Activated CD4-positive, alpha-beta T cell treated with anti-CD3 and anti-CD28 coated beads, Interleukin-2, amount 50 U/mL, for 24 hours (primary cell): ENCODE measurements at places on chromosomes 12 and 14.

DNA sequence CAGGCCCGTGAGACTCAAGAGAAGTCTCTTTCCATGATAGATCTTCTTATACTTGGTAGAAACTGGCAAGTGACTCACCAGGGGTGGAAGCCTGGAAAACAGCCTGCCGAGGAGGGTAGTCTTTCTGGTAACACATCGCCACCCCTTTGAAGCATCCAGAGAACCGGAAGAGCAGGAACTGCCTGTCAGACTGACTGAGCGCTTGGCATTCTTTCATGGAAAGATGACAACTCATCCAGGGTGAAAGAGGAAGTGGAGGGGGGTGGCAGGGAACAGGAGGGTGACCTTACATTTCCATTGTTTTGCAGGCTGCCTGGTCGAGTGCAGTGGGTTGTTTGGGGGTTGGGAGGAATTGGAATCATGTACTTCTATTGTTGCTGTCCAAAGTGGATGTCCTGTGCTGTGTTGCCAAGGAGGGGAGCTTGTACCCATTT is 34.5 kb downstream of the PRKCH start:
- DNase-seq: peak; percentile 63

DNA sequence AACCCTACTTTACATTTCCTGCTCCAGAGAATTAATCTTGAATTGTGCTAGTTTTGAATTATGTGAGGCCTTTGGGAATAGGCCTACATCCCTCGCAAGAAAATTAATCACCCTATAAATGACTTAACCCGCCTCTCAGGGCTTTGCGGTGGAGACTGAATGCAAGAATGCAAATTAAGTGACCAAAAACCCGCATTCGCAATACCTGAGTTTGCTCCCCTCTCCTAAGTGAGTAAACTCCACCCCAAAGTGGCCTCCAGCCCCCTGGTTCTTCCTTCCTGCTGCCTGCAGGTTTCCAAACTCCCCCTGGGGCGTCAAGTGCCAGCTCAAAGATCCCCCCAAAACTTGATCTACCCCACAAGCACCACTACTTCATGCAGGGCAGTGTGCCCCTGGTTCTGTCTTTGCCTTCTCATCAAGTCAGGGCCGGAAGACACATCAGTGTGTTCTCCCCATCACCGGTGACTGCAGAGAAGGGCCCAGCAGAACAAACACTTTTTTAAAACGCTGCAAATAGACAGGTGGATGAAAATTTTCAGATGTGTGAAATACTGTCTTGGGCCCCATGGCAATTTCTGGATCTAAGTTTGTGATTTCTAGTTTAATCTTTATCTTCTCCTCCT is 644.7 kb downstream of the VRK1 start:
- DNase-seq: no peak

DNA sequence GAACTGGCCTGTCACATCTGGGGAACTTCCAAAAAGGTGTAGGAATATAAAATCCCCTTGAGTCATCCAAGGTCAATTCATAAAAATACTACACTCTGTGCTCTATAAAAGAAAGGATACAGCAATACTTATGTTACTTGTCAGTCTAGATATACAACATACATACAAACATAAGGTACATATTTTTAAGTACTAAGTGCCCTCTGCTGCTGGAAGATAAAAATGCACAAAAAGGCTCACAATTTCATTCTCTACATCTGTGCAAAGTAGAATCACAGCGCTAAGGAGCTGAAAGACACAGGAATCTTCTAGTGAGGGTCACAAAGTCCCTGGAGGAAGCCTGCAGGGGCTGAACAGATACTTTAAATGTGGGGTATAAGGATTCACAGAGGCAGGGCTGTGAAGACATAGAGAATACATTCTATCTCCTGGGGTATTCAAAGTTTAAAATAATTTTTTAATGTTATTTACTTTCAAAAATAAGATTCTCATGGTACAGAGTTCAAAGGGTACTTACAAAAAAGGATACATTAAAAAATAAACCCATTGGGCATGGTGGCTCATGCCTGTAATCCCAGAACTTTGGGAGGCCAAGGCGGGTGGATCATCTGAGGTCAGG is 10.2 kb upstream of the GOLGA5 start:
- DNase-seq: no peak

GRCh38 chr12:107767466-107767865 is 6.5 kb upstream of the PRDM4 start:
- DNase-seq: no peak

DNA sequence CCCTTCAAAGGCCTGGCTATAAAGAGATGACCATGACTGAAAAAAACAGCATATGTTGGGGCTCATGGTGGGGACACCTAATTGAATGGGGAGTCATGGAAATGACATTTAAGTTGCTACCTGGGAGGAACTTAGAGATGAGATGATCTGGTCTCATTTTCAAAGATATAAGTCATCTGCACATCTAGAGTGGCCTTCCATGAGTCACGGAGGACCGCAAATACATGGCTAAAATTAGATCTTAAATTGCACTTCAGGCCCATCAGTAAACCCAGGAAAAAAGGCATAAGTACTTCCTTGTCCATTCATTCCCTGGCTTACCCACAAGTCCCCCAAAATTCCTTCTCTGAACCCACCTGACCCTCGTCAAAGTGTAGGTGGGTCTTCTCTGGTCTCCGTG is 53.4 kb downstream of the SPTB start:
- DNase-seq: no peak

GRCh38 chr12:47789712-47790489 is 16.9 kb downstream of the SLC48A1 start:
- no peak for DNase-seq

- no peak for DNase-seq
Measured at GRCh38 chr12:122969676-122970075, 3.4 kb upstream of the ABCB9 start.

DNA sequence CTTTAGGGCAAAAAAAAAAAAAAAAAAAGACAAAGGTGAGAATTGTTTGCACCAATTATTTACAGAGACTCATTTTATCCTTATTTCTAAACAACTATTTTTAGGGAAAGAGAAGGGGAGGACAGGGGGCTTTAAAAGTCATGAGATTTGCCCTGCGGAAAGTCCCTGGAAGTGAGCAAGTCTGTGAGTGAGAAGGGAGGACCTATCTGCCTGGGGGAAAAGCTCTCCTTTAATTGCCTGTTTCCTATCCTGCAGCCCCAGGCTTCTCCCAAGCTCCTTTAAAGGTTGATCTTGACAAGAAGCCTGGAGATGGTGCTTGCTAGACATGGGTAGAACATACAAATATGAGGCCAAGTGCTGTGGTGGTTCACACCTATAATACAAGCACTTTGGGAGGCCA is 8.3 kb upstream of the CHST11 start:
- DNase-seq: no peak

GRCh38 chr12:94169966-94170689 is 21.8 kb downstream of the PLXNC1 start:
- no peak for DNase-seq

- DNase-seq: no peak
Measured at GRCh38 chr14:76125511-76125910, 26.2 kb upstream of the GPATCH2L start.

- DNase-seq: no peak
Measured at GRCh38 chr14:98957211-98958047, 314.6 kb downstream of the BCL11B start.

- DNase-seq: no peak
Measured at GRCh38 chr14:100271247-100271939, 32.4 kb downstream of the YY1 start.

DNA sequence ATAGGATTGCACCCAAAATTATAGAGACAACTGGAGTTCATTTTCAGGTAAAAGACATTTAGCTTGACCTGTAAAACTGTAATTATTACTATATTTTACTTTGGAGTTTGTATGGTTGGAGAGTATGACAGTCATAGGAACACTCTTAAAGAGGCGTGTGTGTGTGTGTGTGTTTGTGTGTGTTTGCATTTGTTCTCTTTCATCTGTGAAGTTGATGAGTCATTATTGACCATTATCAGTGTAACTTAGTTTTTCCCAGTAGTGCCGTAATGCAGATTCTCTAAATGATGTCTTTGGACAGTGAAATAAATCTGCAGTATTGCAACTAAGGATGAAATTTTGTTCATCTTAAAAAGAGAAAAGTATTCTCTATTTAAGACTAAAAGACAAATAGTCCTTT is 13.0 kb downstream of the WASHC4 start:
- DNase-seq: no peak

- no peak for DNase-seq
Measured at GRCh38 chr12:27747111-27747820, 32.8 kb upstream of the KLHL42 start.

DNA sequence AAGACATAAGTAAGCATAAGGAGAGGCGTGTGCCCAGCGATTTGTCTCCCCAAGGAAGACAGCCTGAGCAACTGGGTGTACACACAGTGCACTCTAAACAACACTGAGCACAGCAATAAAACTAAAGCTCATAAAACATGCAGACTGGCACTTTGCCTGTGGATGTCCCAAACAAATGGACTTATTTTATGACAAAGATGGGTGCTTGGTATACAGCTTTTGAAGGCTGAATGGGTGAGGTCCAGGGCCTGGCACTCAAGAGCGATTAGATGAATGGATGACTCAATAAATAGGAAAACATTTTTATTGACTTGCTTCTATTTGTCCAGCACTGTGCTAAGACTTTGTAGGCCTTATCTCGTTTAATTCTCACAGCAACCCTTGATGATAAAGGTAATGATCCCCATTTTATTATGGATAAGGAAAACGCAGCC is 28.5 kb downstream of the LGMN start:
- no peak for DNase-seq

GRCh38 chr12:100553936-100554335 is 19.5 kb upstream of the GAS2L3 start:
- no peak for DNase-seq

DNA sequence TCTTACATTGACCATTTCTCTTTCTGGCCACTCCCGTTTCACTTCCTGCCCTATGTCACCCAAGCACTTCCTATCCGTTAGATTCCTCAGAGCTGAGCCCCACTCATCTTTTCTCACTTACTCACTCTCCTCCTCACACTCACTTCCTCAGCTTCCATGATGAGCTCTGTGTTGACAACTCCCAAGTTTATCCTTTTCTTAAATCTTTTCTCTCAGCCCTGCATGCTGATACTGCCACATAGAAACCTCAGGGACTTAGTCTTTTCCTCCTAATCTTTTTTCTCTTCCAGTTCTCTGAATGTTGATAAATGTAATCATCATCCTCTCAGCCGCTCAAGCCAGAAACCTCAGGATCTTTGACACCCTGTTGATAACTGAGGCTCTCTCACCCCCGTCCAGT is 99.6 kb downstream of the ANO6 start:
- no peak for DNase-seq

- no peak for DNase-seq
Measured at GRCh38 chr12:6352193-6353173, 10.6 kb upstream of the TNFRSF1A start.

GRCh38 chr14:63179383-63179782 is 24.9 kb upstream of the RHOJ start:
- DNase-seq: no peak

GRCh38 chr14:80446356-80446755 is 235.1 kb upstream of the DIO2 start:
- DNase-seq: no peak
